ENCODE measurements at places on chromosomes 16 and 17.

DNA sequence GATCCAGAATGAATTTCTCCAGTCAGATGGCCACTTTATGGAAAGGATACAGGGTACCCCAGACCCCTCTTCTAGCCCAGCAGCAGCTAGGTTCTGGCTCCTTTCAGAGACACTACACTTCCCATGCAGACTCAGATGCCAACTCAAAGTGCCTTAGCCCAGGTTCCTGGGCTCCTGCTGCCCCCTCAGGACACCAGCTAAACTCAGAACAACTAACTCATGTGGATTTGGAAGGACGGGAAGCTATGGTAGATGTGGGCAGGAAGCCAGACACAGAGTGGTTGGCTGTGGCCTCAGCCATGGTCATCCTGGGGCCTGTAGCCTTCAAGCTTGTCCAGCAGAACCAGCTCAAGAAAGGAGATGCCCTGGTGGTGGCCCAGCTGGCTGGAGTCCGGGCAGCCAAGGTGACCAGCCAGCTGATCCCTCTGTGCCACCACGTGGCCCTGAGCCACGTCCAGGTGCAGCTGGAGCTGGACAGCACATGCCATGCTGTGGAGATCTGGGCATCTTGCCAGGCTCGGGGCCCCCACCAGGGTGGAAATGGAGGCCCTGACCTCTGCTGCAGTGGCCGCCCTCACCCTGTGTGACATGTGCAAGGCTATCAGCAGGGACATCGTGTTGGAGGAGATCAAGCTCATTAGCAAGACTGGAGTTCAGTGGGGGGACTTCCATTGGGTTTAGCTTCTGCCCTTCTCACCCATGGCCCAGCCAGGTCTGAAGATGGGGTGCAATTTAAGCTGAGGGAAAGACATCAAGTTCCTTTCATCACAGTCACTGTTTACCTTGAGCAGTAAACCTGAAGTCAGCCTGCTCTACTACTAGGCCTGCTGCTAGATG lies 111.8 kb downstream of the N4BP1 start:
- DNase-seq, result no peak

DNA sequence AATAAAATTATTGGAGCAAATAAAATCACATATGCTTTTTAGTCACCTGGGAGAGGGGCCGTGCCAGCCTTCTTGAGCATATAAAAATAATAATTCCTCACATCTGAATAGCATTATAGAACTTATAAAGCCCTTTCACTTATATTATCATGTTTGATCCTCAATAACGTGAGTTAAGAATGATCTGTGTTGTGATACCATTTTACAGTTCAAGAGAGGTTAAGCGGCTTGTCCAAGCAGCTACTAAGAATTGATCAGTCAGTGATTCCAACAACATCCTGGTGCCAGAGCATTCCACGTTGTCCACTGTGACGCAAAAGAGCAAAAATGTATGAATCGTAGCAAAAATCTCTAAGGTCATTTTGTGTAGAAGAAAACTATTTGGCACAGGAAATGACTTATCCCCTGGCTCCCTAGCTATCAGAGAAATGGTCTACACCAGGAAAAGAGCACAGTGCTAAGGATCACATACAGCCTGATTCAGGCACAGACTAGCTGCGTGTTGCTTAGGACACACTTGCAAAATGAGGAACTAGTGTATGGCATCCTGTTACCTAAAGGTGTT lies 33.0 kb downstream of the ANKFN1 start:
- DNase-seq, result no peak

DNA sequence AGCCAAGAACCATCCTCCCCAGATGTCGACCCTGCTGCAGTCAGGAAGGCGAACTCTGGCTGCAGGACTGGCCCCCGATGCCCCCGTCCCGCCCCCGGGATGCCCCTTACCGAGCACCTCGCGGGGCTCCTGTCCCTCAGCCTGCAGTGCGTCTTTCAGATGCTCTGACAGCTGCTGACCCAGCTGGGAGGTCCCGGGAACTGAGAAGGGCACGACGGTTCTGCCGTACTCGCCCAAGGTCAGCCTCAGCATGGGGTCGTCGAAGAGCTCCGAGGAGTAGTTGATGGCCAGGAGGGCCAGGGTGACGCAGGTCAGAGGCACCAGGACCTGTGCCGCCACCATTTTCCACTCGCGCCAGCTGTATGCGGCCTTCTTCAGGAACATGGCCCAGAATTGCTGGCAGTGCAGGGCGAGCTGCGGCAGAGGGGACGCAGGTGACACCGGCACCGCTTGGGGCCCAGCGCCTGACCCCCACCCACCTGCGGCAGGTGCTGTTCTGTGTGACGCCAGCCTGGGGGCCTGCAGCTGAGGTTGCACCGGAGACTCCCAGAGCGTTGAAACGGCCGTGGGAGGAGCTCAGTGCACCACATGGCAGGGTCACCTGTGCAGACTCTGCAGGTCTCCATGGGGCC lies 20.1 kb upstream of the RNPS1 start:
- no peak for DNase-seq

DNA sequence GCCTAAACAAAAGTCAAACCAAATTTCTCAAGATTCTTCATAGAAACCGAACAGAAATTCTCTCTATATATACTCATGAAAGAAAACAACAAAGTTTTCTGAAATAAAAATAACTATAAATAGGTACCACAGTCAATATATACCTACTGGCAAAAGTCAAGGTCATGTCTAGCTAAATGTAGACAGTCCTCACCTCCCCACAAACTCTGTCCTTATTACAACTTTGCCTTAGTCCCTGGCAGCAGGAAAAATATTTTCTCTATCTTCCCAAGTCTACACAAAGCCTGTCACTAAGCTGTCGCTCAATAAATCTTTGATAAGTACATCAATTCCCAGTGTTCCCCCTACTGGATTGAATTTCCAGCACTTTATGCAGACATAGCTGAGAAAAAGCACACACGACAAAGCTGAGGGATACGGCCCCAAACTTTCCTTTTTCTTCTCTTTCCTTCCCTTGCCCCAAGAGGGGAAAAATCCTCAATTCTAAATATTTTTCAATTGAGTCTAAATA lies 2.7 kb downstream of the CFAP20 start:
- no peak for DNase-seq

DNA sequence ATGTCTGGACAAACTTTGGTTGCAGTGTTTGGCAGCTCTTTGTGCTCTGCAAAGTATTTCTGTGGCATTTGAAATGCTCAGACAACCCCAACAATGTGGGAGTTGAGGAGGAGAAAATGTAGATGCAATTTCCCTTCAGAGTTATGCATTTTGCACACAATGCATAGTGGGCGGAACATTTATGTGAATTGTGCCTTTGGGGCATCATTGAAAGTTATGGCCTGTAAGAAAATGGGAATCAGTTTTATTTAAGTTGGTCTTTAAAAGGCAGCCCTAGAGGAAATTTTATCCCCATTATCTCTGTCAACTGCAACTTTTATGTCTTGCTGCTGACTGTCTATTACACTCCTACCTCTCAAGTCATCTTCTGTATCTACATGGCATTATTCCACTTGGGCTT lies 176.2 kb downstream of the MAP2K6 start:
- no peak for DNase-seq

- DNase-seq, result no peak
Observed at GRCh38 chr16:8229011-8229520, 361.2 kb downstream of the TMEM114 start.

DNA sequence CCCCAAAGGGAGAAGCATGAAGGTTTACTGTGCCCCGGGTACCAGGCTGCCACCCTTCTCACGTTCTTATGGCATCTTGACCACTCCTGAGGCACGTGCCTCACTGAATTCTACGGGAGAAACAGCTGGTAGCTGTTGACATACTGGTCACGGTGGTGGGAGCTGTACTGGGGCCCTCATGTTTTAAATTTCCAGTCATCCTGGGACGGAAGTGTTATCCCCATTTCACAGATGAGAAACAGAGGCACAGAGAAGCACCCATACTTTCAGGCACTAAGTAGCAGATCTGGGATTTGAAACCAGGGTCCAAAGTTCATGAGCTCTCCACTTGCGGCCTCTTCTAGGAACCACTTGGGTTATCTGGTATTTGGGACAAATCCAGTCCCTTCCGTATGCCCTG lies 26.3 kb upstream of the DOC2B start:
- no peak for DNase-seq

GRCh38 chr17:64491034-64491860 lies 5.6 kb downstream of the POLG2 start:
- peak; percentile 67 for DNase-seq

DNA sequence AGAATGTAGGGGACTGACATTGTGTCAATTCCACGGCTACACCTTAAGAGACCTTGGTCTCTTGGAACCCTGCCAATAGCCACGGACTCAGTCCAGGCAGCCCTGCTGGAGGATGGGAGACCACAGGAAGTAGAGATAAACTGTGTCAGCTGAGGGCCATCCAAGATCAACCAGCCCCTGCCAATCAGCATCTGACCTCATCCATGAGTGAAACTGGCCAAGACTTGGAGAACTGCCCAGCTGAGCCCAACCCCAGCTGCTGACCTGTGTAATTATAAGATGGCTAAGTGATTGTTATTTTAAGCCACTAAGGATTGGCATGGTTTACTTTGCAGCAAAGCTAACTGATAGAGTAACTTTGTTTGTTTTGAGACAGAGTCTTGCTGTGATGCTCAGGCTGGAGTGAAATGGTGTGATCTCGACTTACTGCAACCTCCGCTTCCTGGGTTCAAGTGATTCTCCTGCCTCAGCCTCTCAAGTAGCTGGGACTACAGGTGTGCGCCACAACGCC lies 13.3 kb upstream of the YWHAE start:
- DNase-seq, result no peak

DNA sequence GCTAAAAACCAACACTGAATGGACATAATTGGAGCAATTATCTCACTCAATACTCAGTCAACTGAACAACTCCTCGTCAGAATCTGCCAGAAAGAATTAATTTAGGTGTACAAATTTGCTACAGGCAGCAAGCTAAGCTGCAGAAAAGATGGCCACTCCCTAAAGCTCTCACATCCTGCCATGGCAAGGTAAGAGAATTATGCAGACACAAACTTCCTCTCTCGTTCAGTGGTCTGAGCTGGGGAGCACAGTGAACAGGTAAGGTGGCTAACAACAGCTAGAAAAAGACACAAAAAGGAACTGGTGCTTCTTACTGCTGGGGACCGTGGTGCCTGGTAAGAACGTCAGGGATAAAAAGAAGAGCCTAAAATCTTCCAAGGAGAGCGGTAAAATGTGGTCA lies 74.9 kb upstream of the BCAR1 start:
- DNase-seq, result no peak

Data from CD4-positive, alpha-beta T cell treated with Interleukin-4 for 1 hour (primary cell).